ENCODE measurements at places on chromosomes 1 and 21.
A peak's percentile ranks its signal among the peaks of the same experiment; 100 is the strongest.

DNA sequence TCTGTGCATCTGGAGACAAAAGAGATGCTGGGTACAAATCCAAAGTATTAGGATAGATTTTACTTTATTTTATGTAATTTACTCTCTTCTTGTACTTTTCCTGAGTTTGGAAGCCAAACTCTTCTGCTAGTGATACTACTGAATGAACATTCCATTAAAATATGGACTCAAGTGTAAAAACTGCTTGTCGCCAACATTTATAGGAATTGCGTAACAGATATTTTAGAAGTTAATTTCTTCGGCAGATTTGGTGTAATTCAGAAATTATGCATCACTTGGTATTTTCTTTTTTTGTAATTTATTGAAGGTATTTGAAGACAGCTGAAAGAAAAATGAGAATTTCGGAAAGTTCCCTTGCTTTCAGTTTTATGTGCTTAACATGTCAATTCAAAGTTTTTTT lies 137.0 kb downstream of the RABGAP1L start:
- DNase-seq, result no peak

DNA sequence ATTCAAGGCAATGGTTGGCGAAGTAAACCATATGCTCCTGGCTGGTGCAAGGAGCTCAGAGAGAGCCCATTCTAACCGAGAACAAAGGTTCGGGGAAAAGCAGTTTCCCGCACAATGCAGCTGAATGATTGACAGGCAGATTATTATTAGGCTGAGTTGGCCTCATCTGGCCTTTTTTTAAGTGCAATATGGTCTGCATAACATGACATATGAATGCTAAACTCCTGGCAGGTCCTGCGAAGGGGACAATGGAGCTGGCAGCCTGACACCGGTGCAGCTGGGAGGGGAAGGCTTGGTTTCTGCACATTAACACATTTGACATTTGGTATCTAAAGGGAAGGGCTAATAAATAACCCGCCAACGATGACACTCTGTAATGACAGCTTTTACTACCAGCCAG lies 92.0 kb downstream of the MIS18A start:
- no peak for DNase-seq

DNA sequence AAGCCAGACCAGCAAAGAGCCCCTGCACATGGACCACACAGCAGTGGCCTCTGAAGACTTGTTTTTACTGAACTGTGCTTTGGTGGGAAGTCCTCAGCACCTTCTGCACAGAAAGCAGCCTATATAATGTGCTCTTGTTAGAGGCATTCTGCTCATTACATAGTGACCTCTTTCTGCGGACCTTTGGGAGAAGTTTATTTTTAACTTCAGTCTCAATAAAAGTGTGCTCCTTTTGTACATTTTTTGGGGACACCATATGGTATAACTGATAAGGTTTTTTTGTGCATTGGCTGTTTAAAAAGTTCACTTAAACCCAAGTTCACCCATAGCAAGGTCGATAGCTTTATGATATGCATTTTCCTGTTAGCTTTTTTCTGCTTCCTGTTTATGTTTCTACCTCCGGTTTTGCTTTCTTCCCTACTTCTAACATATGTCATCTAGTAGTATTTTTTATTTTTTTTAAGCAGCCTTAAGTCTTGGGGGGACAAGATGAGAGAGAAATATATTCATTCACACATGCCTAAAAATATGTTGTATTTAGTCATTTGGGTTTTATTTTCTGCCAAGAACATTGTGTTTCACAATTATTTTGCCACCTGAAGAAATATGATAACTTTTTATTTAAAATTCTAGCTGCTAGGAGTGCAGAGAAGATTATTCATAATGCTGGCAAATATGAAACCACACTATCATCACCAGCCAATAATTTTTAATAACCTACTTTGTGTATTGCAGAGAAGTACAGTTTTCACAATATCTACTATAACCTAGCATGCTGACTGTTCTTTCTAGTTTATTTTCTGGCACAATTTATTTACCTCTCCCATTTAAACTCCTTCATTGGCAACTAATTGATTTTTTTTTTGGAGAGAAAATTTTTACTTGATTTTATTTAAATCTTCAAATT lies 22.9 kb upstream of the SLC19A2 start:
- no peak for DNase-seq

DNA sequence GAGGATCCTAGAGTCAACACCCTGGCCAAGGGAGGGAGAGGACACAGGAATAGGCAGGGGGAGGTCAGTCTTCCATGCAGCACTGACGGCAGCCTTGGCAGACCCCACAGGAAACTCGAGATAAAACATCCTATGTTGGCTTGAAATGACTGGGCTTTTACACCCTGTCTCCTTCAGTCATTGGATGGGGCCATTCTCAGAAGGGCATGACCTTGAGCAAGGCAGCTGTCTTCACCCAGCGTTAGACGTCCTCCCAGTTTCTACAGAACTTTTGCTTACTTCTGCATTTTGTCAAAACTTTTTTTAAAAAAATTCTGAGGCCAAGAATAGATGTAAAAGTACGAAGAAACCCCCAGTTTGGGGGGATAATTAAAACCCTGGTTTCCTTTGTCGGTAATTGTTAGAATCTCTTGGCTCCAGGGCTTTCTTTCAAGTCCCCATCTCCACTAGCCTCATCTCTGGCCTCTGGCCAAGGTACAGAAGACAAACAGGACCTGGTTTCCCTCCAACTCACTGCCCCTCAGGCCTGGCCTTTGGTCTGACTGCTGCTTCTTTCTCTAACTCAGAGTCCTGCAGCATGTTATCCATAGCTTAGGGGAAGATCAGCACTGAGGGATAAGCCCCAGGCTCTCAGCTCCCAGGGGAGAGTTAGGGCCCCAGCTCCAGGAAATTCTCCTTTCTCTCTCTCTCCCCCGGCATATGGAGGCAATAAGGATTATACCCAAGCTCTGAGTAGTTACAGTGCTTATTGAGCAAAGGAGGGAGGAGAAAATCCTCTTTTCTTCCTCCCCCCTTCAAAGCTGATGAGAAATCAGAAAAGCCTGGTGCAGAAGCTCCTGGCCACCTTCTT lies 51.6 kb upstream of the KCND3 start:
- no peak for DNase-seq

GRCh38 chr1:117201808-117202207 lies 8.9 kb downstream of the VTCN1 start:
- DNase-seq, result no peak

DNA sequence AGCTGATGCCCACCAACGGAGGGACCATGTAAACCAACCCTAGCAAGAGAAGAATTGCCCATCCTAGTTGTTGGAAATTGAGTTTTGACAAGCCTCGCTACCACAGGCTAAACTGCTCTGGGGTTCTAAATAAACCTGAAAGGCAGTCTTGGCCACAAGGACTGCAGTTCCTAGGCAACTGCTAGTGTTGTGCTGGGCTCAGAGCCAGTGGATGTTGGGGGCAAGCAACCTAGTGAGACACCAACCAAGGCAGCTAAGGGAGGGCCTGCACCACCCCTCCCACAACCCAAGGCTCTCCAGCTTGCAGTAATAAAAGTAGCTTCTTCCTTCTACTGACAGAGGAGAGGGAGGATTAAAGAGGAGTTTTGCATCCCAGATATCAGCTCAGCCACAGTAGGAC lies 102.4 kb upstream of the PKN2 start:
- no peak for DNase-seq

DNA sequence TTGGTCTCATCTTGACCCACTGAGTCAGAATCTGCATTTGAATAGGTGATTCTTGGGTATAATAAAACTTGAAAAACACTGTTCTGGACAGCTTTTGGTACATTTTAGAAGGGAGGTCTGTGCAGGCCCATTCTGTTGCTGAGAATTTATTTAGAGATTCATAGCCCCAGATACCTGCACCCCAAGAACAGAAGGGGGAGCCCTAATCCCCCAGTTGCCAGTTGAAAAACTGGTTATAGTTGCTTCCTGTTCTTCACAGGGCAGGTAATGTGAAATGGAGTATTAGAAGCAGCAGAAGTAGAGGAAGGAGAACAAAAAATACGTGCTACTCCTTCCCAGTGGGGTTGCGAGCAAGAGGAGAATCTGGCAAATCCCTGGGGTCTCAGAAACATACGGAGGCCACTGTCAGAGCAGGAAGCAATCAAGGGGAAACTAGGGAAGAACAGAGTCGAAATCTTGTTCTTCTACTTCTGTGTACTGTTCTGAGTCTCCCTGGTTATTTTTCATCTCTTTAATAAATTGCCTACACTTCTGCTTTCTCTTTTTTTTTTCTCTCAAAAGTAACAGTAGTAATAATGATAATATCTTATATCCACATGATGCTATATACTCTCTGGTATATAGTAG lies 4.6 kb upstream of the CLCA2 start:
- no peak for DNase-seq

GRCh38 chr21:38439957-38440356 lies 58.3 kb downstream of the ERG start:
- DNase-seq, result no peak

- no peak for DNase-seq
These were observed 71.9 kb downstream of the LHX9 start for GRCh38 chr1:197989058-197989457.

GRCh38 chr1:233477359-233477758 lies 136.5 kb upstream of the KCNK1 start:
- no peak for DNase-seq

GRCh38 chr1:16980473-16981268 lies at the start of gene MFAP2:
Gene MFAP2, minus strand, starts transcription at chr1:16980620. Its CDS starts 2,347 bp downstream, at chr1:16978273.
- no peak for DNase-seq

DNA sequence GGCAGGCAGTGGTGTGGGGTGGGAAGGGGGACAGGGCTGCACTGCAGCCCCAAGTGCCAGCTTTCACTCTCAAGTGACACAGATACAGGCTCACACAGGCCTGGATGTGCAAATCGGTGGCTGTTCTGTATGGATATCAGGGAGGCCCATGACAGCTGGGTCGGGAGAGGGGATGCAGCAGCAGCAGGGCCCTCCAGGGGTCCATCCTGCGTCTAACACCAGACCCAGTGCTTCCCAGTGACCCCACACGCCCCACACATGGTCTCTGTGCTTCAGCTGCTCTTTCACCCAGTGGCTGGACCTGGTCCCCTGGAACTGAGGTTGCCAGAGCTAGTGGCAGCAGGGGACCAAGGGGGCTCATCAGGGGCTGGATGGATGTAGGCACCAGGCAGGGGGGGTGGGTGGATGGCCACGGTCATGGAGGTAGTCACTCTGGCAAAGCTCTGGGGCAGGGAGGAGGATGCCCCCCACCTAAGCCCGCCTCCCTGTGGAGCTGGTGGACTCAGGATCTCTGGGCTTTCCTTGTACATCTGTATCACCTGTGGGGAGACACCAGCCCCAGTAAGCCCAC lies 13.9 kb downstream of the BTBD19 start:
- DNase-seq, result no peak

DNA sequence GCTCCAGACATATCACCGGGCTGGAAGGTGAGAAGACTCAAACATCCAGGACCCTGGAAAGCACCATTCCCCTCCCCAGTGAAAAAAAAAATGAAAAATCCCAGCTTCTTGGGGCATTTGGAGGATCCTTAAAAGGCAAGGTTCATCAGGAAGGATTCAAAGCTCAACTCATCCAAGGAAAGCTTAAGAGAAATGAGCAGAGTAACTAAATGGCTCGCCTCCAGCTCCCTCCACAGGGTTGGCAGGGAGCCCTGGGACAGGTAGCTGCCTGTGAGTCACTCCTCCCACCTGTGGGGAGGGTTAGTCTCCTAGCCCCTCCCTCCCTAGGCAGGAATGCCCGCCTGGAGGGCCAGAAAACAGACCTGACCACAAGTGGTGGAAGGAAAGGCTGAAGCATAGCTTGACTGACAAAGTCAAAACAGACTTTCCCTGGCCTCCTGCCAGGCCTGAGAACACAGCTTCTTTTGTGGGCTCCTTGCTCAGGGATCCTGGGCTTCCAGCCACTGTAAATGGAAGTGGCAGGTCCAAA lies 712 bp upstream of the LAMB3 start:
- peak; percentile 7 for DNase-seq

GRCh38 chr1:198333744-198334143 lies 176.9 kb downstream of the NEK7 start:
- DNase-seq, result no peak

GRCh38 chr1:194355488-194356106 lies 1169.2 kb upstream of the B3GALT2 start:
- no peak for DNase-seq

GRCh38 chr1:89257041-89257440 lies 15.6 kb downstream of the GBP5 start:
- DNase-seq, result no peak

GRCh38 chr1:17091252-17091651 lies 28.0 kb downstream of the PADI2 start:
- no peak for DNase-seq

DNA sequence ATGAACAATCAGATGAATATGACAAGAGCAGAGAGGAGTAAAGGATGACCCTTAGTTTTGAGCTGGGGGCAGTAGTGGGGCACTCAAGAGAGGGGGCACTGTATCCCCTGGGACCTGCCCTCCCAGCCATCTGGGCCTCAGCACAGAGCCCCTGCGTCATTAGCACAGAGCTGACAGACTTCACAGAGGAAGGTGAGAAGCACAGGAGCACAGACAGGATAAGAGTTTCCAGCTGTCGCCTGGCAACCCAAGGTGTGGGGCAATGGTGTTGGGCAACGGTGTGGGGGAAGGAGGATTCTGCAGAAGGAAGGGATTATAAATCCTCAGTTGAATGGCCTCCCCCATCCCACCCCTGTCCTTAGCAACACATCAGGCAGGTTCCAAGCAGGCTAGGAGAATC lies 30.2 kb downstream of the RAB3B start:
- no peak for DNase-seq

DNA sequence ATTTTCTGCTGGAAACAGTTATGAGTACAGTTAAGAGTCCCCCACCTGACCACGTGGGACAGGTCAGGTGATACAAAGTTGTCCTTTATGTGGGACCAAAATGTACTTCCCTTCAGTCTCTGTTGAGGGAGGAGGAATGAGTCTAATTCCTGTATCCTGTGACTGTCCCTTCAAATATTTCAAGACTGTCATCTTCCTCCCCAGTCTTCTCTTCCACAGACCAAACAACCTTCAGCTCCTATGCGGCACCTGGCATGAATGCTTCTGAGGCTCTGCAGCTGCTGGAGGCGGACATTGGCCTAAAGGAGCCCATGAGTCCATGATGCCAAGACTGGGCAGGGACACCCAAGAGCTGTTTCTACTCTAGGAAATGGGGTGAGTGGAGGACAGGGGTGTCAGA lies 72.1 kb upstream of the SIM2 start:
- no peak for DNase-seq

DNA sequence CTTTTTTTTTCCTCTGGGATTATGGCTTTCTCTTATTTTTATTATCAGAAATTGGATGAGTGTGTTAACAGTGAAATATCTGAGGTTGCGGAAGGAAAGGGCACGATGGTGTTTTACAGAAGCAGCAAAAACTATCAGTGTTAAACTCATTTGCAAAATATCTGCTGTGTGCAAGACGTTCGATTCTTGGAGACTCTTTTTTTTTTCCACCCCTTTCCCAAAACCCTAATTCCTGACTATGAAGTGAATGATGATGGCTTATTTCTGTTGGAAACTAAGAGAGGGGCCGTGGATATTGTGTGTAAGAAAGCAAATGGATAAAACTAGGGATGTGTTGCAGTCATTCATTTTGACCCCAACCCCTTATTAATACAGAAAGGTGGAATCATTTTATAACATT lies 677 bp downstream of the NCAM2 start:
- DNase-seq, result no peak

All from stimulated activated CD4-positive, alpha-beta T cell treated with anti-CD3 and anti-CD28 coated beads, Interleukin-1b, Interleukin-23, amount 100 ng/mL, for 1 hour (primary cell).